Islet precursor cell (in vitro differentiated cells): ENCODE measurements at places on chromosomes 7 and 10.

- no peak for DNase-seq
Observed at GRCh38 chr7:1580422-1581030, 10.7 kb upstream of the PSMG3 start.

- DNase-seq, result peak; percentile 57
Observed at GRCh38 chr7:49643321-49643720, 130.1 kb upstream of the VWC2 start.

DNA sequence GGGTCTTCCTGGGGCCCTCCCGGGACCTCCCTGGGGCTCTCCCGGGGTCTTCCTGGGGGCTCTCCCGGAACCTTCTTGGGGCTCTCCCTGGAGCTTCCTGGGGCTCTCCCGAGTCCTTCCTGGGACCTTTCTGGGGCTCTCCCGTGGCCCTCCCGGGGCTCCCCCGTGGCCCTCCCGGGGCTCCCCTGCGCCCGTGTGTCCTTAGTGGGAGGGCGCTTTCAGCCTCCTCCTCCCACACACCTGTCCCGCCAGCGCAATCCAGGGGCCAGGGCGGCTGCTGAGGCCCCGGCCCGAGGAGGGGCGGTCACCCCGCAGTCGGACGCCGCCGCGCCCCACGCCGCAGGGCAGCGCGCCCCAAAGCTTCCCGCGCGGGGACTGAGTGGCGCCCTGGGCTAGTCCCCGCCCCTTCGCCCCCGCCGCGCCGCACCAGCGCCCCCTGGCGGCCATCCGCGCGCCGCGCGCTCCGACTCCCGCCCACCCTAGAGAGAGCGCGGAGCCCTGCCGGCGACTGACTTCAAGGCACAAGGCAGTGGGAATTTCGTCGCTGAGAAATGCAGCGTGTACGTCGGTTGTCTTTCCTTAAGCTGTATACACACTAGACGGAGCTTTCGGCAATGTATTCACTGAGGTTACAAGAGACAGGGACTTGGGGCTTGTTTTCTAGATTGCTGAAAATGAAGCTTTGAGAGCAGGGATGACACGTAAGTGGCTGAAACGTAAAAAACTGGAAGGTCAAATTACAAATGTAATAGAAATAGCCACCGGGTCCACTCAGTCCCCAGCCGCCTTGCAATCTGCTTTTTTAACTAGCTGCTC lies 47.1 kb downstream of the INSIG1 start:
- peak; percentile 87 for DNase-seq

- DNase-seq, result no peak
Observed at GRCh38 chr7:45031829-45032228, 31.8 kb downstream of the CCM2 start.

GRCh38 chr7:117810642-117811512 lies 62.4 kb downstream of the CTTNBP2 start:
- DNase-seq, result no peak

DNA sequence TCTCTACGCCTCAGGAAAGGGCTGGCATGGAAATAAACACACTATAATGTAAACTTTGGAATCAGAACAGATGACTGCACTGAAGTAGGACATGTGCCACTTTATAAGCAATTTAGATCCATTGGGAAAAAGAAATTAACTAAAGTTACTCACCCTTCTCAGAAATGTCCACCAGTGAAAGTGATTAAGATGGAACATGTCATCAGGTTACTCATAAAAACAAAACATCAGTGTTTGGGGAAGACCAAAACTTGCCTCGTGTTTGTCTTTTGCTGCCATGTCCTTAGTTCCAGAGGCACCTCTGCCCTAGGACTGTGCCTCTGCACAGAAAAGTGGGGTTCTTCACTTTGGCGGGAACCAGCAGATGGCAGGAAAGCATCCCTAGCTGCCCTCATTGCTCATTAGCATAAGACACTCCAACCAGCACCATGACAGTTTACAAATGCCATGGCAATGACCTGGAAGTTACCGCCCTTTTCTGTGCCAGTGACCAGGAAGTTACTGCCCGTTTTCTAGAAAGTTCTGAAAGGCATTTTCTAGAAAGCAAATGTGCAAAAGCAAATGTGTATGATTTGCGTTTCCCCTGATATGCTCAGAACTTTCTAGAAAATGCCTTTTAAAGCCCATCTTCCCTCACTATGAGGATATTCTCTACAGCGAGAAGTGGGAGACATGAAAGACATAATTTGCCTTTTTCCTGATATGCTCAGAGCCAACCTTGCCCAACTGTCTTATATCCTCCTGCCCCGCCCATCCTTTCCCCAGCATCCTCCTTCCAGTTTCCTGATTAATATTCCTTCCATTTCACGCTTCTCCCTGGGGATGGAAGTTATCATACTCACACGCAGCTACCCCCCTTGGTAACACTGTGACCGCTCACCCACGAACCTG lies 258.2 kb downstream of the USP6NL start:
- peak; percentile 7 for DNase-seq

- DNase-seq, result no peak
Observed at GRCh38 chr7:27151341-27151930, 947 bp downstream of the HOXA3 start.

- DNase-seq, result no peak
Observed at GRCh38 chr7:13108061-13108460, 420.6 kb downstream of the ARL4A start.

DNA sequence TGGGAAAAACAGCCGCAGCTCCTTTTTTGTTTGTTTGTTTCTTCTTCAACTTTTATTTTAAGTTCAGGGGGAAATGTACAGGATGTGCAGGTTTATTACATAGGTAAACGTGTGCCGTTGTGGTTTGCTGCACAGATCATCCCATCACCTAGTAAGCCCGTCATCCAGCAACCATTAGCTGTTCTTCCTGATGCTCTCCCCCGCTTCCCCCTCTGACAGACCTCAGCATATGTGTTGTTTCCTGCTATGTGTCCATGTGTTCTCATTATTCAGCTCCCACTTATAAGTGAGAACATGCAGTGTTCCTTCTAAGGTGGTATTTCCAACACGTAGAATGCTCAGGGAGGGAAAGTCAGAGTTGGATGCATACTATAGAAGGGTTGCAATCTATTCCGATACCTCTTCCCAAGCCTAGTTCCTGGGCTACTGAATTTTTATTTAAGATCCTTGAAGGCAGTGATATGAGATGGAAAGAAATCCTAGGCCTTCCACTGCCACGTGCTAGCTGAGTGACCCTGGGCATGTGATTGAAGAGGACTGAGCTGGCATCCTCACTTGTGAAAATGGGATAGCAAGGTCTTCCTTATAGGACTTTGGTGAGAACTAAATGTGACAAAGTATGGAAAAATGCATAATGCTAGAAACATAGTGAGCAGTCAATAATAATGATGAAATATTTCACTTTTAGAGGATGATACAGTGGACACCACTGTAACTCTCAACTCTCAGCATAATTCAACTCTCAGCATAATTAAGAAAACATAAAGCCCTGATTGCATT lies 278.5 kb downstream of the REEP3 start:
- no peak for DNase-seq

- DNase-seq, result no peak
Observed at GRCh38 chr10:116120688-116121455, 152.1 kb downstream of the GFRA1 start.

DNA sequence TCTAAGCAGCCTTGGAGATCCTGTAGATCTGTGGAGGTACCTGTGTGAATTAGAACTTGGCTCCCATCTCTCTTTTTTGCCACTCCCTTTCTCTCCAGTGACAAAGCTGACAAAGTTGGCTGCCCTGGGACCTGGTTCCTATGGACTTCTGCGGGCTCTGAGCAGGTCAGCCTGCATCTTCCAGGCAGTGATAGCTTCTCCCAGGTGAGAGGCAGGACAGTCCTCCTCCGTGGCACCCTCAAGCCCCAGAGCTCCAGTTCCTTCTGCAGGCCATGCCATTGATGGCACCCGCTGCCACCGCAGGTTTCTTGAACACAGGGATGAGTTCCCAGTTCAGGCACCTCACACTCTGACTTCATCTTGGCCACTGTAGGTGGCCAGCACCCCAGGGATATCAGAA lies 73.5 kb upstream of the GRB10 start:
- DNase-seq, result peak; percentile 37

GRCh38 chr7:43669286-43670081 lies 59.8 kb downstream of the COA1 start:
- no peak for DNase-seq

- DNase-seq, result no peak
Observed at GRCh38 chr10:14507176-14507575, 176.5 kb upstream of the FRMD4A start.

DNA sequence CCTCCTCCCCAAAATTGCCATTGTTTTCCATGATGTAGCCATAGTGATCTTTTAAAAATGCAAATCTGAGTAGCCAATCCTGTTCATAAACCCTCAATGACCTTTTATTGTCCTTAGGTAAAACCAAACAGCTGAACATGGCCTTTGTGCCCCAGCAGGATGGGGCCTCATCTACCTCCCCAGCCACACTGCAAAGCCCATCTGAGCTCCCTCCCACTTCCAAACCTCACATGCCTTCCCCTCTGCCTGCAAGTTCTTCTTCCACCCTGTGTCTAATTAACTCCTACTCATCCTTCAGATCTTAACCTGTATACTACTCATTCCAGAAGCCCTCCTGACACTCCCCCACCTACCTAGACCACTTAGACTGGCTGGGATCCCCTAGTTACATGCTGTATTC lies 178.8 kb upstream of the NPVF start:
- no peak for DNase-seq

DNA sequence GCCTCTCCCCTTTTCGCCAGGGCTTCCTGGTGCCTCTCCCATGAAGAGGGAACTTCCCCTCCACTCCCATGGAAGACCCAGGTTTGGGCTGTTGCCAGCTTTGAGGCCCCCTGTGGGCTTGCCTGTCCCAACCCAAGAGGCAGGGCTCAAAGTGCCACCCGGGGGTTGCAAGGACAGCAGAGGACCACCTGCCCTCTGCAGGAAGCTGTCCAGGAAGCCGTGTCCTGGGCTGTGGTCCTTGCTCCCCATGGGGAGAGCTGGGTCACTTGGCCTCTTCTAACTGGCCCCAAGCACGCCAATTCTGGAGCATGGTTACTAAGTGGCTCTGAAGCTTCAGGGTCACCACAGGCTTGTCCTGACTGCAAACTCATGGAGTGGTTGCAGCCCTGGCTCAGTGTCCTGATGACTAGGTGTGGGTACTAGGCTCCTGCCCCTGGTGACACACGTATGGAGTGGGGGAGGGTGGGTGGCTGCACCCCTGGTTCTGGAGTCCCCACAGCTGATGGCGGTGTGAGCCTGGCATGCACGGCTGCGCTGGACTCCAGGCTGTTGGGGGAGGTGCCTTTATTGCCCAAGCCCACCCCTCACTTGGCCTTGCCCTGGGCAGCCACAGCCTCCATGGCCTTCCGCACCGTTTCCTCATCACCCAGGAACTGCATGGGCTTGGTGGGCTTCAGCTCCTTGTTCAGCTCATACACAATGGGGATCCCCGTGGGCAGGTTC lies 3.0 kb downstream of the PGAM2 start:
- peak; percentile 43 for DNase-seq

- DNase-seq, result no peak
Observed at GRCh38 chr7:6576024-6576866, 1.0 kb upstream of the ZDHHC4 start.

DNA sequence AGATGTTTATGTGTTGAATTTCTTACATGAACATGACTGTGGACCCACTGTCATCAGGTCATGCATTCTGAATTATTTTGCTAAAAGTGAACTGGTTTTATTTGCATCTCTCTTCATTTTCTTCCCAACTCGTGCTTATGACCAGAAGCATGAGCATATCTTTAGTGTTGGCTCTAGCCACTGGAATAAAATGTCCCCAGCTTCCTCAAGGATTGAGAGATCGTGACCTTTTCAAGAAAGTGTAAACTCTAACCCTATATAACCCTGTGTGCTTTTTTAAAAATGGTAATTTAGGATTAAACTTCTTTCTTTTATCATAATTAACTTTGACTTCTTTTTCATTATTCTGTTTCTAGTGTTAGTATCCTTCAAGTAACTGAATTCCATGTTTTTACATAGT lies 55.5 kb downstream of the VTI1A start:
- DNase-seq, result no peak

GRCh38 chr10:92678206-92678605 lies 11.5 kb upstream of the HHEX start:
- DNase-seq, result no peak

DNA sequence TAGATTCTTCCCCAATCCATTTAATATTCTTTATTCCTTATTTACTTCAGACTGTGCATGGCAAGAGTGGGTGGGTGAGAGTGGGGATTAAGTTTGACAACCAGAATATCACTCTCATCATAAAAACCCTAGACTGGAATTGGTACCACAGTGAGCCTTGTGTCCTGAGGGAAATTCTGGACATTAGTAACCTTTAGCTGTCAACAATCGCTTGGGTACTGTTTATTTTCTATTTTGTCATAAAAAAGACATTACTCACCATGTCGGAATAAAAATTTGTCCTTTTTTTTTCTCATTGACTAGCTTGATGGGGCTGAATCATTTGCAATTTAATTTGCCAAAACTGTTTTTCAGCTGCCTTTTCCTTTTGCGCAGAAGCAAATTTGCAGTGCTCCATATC lies 176.1 kb upstream of the SEMA3C start:
- DNase-seq, result no peak

GRCh38 chr7:114419441-114420272 lies 5.0 kb downstream of the FOXP2 start:
- no peak for DNase-seq

DNA sequence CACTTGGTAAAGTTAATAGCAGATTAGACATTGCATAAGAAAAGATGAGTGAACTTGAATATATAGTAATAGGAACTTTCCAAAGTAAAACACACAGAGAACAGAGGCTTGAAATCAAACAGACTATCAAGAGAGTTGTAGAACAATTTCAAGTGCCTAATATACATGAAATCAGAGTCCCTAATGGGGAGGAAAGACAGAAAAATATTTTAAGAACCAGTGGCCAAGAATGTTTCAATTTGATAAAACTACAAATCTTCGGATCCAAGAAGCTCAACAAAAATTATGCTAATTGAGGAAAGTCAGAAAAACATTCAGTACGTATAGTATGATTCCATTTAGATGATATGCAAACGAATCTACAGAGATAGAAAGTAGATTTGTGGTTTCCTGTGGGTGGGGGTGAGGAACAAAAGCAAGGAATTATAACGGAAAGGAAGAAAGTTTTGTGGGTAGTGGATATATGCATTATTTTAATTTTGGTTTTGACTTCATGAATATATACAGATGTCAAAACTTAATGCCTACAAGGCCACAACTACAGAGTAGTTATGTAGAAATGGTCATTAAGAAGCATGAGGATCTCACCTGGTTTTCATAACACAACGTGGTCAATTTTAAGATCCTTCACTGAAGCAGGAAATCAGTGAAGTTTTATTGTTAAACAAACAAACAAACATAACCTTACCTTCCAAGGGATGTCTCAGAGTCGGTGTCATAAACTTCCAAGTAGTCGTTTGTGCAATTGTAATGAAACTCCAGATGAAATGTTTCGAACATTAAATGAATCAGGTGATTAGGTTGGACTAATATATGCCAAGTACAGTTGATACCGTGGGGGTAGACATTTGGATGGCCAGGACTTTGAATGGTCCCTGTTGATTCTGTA lies 62.0 kb downstream of the CUBN start:
- no peak for DNase-seq
